ENCODE measurements at places on chromosomes 7 and 10.
A peak's percentile ranks its signal among the peaks of the same experiment; 100 is the strongest.

DNA sequence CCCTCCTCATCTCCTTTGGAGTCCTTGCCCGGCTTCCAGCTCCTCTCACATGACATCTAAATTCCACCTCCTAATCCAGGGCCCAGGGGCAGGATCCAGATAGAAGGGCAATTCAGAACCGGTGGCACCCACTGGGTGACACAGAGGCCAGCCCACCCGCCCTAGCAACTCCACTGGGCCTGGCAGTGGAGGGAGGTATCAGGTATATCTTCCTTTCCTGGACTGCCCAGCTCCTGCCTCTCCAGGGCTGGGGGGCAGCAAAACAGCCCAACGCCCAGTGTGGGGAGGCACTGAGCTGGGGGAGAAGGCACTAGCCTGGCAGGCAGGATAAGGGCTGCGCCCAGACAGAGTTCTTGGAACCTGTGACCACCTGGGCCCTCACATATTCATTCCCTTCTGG, 10.4 kb upstream of the TRIM8 start:
- DNase-seq: no peak

DNA sequence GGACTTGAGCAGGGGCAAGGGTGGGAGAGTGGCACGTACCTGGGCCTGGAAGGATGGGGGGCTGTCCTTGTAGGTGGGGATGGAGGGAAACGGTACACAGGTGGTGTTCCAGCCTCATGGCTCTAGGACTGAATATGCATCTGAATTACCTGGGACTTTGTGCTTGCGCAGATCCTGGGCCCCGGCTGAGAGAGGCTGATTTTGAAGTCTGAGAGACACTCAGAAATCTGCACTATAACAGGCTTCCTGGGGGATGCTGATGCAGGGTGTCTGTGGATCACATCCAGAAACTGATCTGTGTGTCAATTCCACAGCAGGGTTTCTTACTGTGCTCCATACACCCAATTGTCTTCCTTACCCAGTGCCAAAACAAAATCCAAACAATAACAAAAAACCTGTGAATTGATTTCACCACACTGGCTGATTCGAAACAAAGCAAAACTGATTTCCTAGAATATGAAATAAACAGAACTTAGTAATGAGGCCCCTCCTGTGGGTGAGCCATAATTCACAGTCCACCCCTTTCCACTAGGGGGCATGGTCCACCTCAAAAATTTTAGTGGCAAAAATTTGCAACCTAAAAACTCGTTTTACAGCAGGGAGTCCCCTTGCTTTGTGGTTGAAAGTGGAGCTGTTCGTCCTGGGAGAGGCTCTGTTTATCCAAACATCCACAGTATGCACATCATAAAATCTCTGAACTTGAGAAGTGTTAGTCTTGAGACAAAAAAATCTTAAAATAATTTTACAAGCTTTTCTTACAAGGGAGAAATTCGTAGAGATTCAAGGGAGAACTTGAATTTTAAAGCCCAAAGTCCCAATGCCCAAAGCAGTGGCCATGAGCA, 32.0 kb upstream of the PLEKHA1 start:
- peak; percentile 9 for DNase-seq

DNA sequence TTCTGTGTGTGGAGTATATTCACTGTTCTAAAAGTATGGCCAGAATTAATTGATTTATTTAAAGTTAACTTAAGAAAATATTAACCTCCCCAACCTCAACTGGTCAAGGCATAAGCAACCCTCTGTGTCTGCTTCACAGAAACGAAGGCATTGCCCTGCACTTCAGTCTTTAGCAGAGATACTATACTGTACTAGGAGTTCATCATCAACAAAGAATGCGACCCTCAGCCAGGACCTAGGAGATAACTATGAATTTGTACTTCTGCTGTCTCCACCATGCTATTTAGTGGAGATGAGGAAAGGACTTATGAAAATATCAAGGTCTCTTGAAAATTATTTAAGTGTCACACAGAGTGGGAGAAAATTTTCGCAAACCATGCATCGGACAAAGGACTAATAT, 35.7 kb upstream of the SEMA3D start:
- DNase-seq: no peak

DNA sequence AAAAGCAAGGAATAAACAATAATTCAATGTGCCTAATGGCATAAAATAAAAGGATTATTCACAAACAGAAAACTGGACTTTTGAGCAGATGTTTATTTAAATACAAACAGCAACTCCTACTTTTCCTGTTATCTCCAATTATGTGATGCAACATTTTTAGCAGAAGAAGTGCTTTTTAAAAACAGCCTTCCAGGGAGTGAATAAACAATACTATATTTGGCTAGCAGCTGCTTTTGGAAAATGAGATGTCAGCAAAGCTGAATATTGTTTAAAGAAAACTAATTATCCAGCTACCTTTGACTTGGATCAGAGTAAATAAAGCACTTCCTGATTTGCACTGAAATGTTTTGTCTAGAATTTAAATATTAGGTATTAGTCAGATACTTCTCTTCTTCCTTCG, 23.2 kb downstream of the CDK1 start:
- DNase-seq: no peak

GRCh38 chr10:90089719-90090118, 388.3 kb downstream of the KIF20B start:
- DNase-seq: no peak

- DNase-seq: no peak
These were observed 32.8 kb downstream of the JCAD start for GRCh38 chr10:30026578-30026977.

GRCh38 chr10:114258274-114258840, 19.3 kb downstream of the VWA2 start:
- DNase-seq: no peak

- DNase-seq: no peak
These were observed 55.0 kb downstream of the TRIM24 start for GRCh38 chr7:138515001-138515528.

- no peak for DNase-seq
These were observed 139.4 kb downstream of the LHPP start for GRCh38 chr10:124601016-124601415.

DNA sequence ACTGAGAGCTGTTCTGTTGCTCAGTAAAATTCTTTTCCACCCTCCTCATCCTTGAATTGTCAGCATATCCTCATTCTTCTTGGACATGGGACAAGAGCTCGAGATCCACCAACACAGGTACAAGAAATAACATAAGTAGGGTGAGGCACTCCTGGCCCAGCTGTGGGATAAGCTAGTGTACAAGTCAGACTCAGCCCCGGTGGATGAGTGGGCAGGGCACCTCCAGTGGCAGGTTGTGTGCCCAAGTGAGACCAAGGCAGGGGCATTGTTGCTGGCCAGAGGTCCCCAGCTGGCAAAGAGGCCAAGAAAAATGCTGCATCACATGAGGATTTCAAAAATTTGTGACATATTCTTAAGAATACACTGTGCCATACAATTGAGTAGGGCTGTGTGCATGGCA, 402.0 kb upstream of the ZWINT start:
- DNase-seq: no peak

GRCh38 chr7:43077732-43078391, 34.6 kb upstream of the HECW1 start:
- DNase-seq: no peak

- DNase-seq: no peak
These were observed 444.6 kb downstream of the HTR7 start for GRCh38 chr10:90413196-90413595.

GRCh38 chr7:55965805-55966421, 1.5 kb downstream of the NIPSNAP2 start:
- no peak for DNase-seq

- DNase-seq: no peak
These were observed 4.7 kb downstream of the TMEM236 start for GRCh38 chr10:17756557-17757217.

DNA sequence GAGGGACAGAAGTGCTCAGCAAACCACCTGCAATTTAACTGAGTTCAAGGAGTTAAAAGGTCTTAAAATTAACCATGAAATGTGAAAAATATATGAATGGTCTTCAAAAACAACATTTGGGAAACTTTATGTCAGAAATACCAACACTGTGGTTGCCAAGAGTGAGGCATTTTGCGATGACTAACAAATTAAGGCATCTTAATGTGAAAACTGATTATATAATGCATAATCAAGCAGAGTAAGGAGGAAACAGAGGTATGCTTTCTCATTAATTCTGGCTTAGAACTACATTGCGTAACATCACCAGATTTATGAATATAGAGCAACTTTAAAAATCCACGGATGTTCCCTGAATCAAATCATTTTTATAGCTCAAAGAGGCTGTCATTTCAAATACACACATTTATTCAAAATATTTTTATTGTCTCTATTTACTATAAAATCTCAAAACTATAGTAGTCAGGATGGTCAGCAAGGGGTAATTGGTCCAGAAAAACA, 335.5 kb downstream of the LRRTM3 start:
- DNase-seq: no peak

DNA sequence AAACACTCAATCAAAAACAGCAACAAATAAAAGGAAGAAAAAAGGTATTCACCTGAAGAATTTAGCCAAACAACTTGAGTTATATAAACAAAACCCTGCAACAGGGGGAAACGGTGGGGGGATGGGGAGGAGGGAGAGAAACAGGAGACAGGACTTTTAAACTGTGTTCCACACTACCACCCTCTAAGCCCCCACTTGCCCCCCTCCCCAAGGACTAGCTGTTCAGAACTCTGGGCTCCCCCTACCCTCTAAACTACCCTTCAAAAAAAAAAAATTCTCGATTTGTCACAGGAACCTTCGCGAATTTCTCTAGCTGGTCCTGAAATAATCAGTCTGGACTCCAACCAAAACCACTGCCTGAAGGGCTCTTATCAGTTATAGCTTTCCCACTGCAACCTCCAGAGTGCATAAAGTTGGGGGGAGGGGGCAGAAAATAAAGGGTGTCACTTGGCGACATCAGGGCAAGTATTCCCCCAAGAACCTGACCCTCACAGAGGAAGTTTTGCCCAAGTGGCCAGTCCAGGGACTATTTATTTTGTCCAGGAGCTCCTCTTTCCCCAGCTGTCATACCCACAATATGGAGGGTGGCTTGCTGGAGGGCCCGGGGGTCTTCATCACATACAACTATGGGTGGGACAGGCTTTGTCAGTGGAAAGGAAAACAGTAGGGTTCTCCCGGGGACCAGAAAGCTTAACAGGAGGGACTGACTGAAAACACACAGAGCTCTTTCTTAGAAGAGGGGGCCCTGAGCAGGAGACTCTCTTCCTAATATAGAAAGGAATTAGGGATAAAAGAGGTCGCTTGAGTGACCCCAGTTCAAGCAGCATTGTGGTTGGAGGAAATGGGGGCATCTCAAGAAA, 1.3 kb downstream of the UBE2H start:
- no peak for DNase-seq

DNA sequence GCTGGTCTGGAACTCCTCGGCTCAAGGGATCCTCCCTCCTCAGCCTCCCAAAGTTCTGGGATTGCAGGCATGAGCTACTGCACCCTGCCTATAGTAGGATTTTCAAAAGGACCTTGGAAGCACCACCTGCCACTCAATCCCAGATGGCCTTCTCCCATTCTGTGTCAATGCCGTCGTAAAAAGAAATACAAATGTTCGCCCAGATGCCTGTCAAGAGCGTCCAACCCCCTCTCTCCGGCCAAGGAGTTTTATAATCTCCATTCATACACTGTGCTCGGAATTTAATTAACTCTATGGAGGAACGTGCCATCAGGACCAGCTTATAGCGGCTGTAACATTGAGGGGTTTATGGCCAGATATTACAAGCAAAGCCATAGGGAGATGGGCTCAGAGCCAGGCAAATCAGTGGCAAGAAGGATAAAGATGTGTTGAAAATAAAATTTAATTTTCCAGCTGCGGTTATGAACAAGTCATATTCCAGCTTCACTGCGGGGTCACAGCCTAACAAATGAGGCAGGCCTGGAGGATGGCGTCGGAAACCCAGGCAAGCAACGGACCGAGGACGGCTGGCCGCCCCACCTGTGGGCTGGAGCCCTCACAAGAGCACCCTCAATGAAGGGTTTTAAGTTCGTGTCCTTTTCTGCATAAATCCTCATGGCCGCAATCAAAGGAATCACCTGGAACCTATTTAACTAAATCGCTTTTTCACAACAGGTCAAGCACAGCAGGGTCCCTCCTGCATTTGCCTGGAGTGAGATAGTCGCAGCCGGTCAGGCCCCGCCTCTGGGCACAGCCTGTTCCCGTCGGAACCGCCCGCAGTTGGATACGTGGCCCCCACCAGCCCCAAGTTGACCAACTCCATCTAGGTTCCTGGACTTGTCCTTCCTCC, 374.5 kb upstream of the FOXK1 start:
- DNase-seq: no peak

GRCh38 chr7:21620054-21620453, 77.2 kb downstream of the DNAH11 start:
- no peak for DNase-seq

GRCh38 chr10:38016354-38016753, 5.9 kb downstream of the ZNF33A start:
- DNase-seq: no peak

DNA sequence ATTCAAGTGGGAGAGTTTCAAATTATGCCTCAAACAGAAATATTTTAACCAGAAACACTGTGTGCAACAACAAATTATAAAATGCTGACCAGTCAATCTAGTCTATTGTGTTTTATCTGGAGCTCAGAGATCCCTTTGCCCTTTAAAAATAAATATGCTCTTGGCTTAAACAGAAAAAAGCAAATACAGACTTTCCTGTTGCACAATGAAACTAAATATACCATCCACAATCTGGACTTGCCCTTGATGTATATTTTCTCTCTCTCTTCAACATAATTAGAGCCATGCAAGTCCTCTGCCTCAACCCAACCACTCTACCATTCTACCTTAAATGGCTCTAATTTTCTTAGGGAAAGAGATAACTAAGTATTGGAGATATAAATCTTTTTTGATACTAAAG, 34.9 kb downstream of the ASAH2 start:
- DNase-seq: no peak

GRCh38 chr7:3538041-3538440, 237.0 kb downstream of the SDK1 start:
- DNase-seq: no peak

DNA sequence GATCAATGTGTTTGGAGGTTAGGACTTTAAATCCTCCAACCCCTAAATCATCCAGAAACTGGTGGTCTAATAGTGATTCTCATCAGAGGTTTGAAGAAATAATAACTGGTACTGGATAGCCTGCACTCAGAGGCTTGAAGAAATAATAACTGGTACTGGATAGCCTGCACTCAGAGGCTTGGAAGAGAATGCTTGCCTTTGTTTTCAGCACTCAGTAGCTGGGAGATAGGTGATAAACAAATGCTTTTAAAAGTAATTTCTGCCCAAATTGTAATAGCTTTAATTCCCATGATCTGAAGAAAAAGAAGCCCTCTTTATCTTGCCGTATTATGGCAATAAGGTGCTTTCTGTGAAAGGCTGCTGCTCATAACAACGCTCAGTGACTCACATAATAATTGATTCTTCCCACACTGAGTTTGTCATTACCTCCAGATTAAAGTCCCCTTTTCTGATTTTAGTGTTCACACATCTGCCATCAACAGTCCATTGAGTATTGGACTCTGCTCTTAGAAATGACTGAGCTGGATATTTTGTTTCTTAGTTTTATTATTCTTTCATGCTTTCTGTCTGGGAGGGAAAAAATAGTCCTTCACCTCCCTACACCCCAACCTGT, 112.3 kb upstream of the PHYHIPL start:
- no peak for DNase-seq

Data from NCI-H1694 (cell line).